Stimulated activated CD8-positive, alpha-beta memory T cell treated with anti-CD3 and anti-CD28 coated beads, Interleukin-4, amount 100 ng/mL, for 4 hours (primary cell): ENCODE measurements at places on chromosomes 6 and 20.
A peak's percentile ranks its signal among the peaks of the same experiment; 100 is the strongest.

- DNase-seq = no peak
Measured at GRCh38 chr6:54856129-54856528, 9.6 kb downstream of the FAM83B start.

DNA sequence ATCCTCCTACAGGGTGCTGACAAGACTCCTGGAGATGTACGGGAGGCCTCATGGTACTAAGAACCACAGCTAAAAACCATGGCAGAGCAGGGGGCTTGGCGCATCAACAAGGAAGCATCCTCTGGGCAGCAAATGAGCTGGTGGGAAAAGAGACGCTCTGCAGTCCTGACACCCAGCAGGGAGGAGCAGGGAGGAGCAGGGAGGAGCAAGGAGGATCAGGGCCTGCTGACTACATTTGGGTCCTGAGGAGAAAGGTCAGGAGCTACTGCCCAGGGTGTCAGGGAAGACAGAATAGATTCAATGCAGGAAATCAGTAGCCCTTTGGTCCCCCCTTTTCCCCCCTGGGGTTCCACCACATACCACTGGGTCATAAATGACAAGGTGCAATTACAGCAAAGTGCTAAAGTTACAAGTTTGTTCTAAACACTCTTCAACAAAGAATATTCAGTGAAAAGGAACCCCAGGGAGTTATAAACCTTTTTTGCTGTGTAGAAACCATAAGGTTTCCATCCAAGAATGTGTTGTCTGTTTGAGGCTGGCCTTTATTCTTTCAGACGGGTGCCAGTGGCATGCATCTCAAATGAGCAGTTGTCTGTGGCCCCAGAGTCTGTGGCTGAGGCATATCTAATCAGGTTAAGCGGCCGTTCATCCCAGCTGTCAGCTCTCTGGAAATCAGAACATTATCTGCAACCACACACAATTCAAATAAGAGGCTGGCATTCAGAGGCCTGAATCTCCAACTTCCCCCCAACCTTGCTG lies 325.0 kb downstream of the CDC5L start:
- no peak for DNase-seq

- no peak for DNase-seq
Measured at GRCh38 chr20:37796121-37796520, 102.3 kb downstream of the CTNNBL1 start.

- DNase-seq = no peak
Measured at GRCh38 chr6:151088599-151088935, 151.2 kb upstream of the AKAP12 start.

DNA sequence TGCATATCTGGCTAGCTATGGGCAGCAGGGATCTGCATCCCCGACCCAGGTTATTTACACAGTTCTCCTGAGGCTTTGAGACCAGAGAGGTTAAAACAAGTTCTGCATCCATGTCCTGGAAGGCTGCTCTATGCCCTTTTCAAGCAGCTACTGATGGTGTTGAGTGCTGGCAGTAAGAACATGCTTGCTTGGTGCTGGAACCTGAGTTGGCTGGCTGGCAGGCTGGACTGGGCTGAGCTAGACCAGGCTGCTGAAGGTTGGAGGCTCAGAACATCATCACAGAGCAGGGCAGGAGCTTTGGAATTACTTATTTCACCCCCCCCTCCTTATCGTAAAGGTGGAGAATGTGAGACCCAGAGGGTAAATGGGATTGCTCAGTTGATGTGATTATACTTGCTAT lies 16.9 kb upstream of the LRFN2 start:
- DNase-seq = no peak

DNA sequence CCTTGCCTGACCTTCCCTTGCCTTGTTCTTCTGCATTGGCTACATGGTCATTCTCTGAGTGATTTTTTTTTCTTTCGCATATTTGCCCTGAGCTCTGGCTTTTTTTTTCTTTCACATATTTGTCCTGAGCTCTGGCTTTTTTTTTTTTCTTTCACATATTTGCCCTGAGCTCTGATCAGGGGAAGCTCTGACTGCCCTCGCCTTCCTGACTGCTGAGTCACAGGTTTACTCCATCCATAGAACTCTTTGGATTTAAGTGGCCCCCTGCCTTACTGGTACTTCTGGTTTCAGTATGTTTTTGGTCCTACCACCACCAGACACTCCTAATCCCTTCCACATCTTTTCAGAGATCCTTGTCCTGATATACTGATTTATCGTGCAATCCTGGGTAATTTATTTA lies 201.1 kb downstream of the OGFRL1 start:
- DNase-seq = no peak

GRCh38 chr6:11386323-11386722 lies 151.2 kb upstream of the TMEM170B start:
- DNase-seq = no peak

DNA sequence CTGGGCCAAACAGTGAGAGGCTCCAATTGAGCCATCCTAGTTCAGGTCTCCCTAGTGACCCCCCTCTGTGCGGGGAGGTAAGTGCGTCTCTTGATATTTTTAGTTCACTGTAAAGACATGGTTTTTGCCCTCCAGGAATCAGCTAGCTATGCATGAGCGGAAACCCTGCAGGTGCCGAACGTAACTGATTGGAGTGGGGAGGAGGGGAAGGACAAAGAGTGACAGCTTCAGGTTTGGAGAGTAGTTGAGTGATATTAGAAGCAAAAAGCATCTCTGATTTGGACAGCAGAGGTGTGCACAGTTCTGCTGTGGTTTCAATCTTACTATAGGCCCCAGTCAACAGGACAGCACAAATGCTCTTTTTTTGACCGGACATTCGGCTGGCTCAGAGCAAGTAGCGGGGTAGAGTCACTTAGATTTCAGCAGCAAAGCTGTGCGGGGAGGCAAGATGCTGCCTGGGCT lies 31.8 kb downstream of the TBC1D7 start:
- DNase-seq = no peak

DNA sequence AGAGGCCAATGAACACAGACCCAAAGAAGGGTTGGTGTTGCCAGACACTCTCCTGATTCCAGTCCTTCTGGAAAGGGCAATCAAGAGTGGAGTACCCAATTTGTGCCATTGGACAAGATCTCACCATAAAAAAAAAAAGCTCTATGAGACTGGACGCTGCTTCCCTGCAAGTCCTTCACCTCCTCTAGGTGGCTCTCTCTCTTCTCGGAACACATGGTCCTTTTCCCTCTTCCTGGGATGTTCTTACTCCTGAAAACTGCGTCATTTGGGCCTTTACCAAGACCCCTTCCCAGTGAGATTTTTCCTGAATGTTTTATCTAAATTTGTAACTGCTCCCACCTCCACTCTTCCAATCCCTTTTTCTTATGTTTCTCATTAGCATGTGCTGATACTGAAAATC lies 280.8 kb downstream of the FOXA2 start:
- DNase-seq = no peak

- DNase-seq = no peak
Measured at GRCh38 chr20:13430346-13431002, 208.3 kb downstream of the TASP1 start.

GRCh38 chr20:32839227-32839981 lies 19.3 kb upstream of the EFCAB8 start:
- no peak for DNase-seq

DNA sequence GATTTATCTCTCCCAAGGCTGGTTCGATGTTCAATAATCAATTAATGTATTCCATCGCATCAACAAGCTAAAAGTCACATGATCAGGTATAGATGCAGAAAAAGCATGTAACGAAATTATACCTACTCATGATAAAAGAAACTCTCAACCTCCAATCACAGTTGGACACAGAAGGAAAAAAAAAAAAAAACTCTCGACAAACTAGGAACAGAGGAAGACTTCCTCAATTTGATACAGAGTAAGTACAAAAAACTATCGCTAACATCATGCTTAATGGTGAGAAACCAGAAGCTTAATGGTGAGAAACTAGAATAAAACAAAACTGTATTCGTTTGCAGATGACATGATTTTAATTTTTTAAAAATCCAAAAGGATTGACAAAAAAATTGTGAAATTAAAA lies 62.0 kb upstream of the SMIM29 start:
- no peak for DNase-seq

GRCh38 chr6:121548131-121548530 lies 112.7 kb downstream of the GJA1 start:
- no peak for DNase-seq

- DNase-seq = peak; percentile 50
Measured at GRCh38 chr6:41683523-41684310, 45.4 kb downstream of the MDFI start.

DNA sequence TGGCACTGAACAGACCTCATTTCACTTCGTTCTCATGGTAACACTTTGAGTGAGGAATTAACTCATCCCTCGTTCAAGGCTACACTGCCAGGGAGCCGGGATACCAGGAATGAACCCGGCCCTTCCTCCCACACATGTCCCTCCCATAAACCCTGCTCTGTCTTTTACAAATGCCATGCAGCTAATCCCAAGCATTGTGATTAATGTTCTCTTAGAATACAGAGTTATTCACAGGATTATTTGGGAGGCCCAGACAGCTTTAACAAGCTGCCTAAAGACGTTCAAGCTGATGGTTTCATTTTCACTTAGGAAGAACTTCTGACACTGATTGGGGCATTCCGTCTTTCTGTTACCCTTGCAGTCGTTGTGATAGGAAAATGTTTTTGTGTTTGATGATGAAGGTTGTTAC lies 42.5 kb upstream of the CD83 start:
- no peak for DNase-seq
